ENCODE measurements at places on chromosomes 2 and 18.

DNA sequence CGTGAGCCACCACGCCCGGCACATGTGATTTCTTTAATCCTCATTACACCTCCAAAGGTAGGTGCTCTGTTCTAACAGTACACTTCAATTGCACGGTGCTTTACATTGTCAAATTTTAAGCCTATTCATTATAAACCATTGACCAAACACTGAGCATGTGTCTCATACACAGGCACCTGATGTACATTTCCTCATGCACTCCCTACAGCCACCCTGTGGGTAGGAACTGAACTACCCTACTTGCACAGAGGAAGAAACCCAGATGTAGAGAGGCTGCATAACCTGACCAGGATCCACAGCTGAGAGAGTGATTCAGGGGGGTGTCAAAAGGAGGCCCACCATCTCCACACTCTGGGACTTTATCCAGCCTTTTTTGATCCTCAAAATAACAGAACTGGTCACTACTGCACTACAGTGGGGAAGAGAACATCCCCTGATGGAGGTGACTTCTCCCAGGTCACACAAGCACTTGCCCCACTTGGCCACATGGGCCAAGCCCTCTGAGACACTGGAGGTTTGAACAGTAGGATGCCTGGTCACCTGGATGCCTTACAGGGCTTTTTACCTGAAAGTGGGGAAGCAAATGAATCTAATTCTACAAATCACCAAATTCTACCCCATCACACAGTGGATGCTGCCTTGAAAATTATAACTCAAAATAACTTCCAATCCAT, 6.9 kb upstream of the DPYSL5 start:
- DNase-seq = no peak

GRCh38 chr2:16258350-16258749, 318.0 kb downstream of the MYCN start:
- DNase-seq = no peak

DNA sequence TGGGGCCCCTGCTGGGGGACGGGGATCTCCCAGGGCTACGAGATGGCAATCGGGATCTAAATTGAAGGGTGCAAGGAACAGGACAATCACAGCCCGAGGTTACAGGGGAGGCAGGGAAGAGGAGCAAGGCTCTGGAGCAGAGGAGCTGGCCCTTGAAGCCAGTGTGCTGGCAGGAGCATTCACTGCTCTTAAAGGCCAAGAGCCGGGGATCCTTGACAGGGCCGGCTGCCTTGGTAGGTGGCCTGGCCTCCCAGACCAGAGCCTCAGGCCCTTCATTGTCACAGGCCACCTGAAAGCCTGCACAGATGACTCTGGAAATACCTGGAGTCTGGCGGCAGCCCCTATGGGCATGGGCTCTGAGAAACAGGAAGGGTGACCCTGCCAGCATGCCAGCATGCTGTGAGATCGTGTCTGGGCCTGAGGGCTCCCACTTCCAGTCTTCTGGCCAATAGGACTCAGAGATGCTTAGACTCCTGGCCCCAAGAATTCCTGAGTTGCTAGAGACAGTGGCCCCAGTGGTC, 38.7 kb downstream of the PDIA6 start:
- DNase-seq = no peak

DNA sequence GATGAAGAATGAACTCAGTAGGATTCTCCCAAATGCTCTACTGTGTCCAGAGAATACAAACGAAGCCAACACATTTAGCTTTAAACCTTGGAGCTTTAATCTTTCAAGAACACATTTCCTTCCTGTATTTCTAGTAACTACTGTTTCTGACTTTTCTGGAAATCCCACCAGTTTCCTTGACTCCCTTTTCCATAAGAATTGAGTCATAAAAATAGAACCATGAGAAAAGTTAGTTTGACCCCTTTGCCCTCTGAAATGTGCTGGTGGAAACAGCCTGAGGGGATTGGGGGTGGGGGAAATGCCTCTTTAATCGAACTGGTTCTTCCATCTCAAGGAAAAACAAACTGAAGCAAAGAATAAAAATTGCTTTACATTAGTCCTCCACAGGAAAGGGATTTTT, 123.9 kb downstream of the TMEM17 start:
- DNase-seq = no peak

- DNase-seq = no peak
These were observed 62.5 kb upstream of the RAPGEF4 start for GRCh38 chr2:172673056-172673683.

DNA sequence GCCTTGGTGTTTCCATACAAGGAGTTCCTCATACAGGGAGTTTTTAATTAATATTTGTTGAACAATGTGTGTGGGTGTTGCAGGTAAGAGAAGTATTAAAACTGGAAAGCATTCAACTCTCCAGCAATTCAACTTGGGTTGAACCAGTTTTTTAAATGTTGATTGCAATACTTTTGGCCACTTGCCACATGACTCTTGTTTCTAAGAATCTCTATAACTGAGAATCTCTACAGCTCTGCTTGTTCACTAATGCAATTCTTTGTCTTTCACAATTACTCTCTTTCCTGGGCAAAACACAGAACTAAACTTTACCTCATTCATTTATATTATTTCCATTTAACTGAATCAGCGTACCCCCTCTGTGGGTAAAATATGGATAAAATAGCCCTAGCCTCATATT, 429.4 kb downstream of the ARHGAP15 start:
- DNase-seq = no peak

DNA sequence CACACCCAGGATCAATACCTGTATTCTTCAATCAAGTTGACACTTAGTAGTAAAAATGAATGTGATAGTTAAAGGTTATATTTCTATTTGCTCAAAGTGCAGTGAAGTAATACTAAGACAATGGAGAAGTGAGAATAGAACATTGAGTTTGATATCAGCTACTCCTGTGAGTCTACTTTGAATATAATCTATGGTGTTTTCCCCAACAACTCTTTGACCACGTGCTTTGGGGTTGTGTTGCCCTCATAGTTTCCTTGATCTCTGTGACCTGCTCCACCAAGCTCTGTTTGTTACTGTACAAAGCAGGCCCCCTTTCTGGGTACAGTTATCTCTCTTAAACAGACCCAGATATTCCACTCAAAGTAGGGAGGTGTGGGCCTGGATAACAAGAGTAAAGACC, 222.9 kb downstream of the GALR1 start:
- DNase-seq = no peak

GRCh38 chr2:172986040-172986439, 89.6 kb upstream of the MAP3K20 start:
- no peak for DNase-seq

DNA sequence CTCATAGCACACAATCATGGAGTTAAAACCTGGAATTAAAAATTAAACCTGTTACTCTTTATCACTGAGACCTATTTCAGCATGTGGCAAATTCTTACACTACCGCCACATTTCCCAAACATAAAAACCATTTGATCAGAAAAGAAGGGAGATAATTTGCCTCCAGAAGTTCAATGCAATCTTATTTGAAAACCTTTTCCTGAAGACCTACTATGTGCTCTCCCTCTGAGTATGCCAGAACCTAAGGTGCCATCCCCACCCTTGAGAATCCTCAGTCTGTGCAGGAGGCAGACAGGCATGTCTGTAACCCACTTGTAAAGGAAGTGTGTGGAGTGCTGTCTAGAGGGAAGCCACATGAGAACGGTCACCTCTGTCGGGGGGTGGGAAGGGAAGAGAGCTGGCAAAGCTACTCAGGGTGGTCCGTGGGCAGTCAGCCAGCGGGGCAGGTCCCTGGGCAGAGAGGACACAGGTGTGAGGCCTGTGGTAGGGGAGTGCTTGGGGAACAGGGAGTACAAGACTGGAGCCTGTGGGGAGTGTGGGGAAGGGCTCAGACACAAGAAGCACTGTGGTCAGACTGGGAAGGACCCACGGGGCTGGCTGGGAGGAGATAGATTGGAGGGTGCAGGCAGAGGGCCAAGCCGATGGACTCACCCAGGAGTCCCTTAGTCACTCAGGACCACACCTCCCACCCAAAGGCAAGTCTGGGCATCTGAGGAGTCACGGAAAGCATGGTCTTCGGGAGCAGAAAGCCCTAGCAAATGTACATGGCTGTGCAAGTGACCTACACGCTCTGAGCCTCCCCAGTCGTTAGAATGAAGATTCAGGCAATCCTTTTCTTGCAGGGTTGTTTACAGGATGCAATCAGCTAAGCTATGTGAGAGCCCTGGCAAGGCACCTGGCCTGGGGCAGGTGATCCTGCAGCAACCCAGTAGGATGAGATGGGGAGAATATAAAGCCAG, 22.8 kb downstream of the CRACDL start:
- no peak for DNase-seq

- DNase-seq = no peak
These were observed 2.9 kb upstream of the SERPINB4 start for GRCh38 chr18:63646936-63647335.

GRCh38 chr2:36357847-36358659, 2.5 kb downstream of the CRIM1 start:
- DNase-seq = peak; percentile 44

DNA sequence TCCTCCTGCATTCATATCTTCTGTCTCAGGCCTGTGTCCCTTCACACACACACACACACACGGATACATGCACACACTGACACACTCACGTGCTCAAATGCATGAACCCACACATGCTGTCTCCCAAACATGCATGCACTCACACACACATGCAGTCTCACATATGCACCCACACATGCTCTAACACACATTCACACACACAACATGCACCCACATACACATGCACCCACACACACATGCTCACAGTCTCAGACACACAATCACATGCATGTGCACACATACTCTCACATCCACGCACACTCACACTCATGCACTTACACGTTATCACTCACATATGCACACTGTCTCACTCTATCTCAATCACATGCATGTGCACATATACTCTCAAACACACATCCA, 1.9 kb upstream of the CD226 start:
- no peak for DNase-seq

GRCh38 chr2:170354855-170355780, 177.2 kb downstream of the MYO3B start:
- no peak for DNase-seq

DNA sequence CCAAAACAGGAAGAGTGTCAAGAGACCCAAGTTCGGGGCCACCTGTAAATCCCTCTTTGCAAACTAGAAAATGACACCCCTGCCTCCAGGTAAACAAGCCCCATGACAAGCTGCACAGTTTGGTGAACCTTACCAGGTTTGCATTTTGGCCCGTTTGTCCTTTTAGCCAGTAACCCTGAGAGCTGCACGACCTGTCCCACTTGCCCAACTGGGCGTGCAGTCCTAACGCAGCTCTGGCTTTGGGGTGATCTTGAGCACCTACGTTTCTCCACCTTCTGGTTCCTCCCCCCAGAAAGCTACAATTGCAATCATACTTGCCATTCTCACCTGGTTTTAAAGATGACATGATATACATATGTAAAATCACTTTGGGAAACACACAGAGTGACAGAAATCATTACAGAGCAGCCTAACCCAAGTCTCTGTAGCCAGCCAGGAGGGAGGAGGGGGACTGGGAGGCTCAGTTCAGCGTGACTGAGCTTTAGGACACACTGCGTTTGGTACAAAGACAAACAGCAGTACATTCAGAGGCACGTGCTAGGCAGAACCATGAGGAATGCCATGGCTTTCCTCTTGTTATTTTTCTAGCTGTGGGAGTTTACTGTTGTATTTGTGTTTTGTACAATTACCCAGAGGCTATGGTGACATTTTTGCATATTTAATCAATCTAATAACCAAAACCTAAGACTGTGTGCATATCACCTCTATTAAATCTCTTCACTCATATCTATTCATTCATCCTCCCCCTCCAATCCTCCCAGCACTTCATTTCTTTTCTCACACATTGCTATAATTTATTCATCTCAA, 304.0 kb downstream of the IRS1 start:
- DNase-seq = no peak

GRCh38 chr2:98034745-98035144, 39.0 kb upstream of the TMEM131 start:
- DNase-seq = no peak

DNA sequence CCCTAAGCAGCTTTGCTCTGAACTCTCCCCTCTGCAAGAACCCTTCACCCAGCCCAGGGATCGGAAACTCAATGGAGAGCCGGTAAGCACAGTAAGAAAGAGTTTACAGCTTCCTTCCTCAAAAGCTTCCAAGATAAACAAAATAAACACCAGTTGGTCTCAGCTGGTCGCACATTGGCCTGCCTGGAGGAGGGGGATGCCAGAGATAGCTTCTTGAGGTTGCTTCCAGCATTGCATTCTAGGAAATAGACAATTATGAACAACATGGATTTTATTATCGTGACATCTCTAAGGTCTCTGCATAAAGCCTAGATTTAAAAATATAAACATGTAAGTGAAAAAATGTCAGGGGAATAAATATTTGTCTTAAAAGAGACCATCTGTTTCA, 141.5 kb upstream of the PKDCC start:
- no peak for DNase-seq

DNA sequence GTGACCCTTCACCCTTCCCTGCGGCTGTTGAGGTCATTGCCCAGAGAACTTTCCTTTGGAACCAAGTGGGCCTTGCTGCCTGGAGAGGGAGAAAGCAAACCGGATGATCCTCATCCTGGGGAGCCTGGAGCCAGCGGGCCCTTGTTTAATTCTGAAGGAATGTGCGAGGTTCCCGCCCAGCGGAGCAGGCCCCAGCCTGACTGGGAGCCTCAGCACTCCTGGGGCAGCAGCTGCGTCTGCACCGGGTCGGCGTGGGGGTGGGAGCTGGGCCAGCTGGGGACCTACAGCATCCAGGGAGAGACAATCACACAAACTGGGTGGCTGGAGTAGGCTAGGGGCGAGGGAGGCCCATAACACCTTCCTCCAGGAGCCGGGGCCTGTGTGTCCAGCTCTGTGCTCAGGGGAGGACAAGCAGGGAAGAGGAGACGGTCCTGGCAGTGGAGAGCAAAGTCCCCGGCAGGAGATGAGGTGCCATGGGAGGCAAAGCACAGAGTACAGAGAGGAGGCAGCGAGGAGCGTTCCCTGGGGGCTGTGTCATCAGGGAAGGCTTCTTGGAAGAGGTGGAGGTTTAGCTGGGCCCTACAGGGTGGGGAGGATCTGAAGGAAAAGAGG, 61.9 kb upstream of the HAAO start:
- DNase-seq = no peak

- DNase-seq = no peak
These were observed 127.3 kb upstream of the TACR1 start for GRCh38 chr2:75326645-75327044.

DNA sequence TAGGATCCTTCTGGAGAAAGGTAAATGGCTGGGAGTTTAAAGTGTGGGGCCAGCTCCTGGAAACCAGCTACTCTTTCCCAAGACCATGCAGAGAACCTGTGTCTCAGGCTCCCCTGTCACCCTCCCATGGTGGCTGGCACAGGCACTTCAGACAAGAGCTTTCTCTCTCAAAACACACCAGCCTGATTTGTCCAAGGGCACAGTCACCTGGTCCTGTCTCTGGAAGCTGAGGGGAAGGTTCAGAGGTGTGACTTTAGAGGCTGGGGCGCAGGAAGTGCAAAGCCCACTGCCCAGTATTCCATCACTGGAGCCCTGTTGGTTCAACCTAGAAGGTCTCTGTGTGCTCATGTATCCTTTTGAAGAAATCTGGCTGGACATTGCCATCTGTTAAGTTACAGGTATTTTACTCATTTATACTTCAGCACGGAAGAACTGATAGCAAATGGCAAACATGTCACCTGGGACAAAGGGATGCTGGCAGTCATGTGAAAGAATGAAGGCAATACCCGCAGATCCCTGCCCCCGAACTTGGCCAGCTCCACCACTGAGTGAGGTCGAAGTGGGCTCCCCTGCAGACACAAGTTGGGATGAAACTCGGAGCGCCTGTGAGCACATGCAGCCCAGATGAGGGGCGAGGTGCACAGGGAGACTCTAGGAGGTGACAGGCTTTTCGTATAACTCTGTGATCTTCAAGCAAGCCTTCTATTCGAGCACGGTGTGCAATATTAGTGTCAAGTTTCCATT, 96.9 kb upstream of the MGAT4A start:
- no peak for DNase-seq

All from B cell (primary cell).